ENCODE measurements at places on chromosomes 12 and 14.

GRCh38 chr12:115697340-115697739 lies 580.2 kb downstream of the MED13L start:
- DNase-seq = no peak

GRCh38 chr12:53201177-53201541 lies 5.9 kb downstream of the ITGB7 start:
- no peak for DNase-seq

DNA sequence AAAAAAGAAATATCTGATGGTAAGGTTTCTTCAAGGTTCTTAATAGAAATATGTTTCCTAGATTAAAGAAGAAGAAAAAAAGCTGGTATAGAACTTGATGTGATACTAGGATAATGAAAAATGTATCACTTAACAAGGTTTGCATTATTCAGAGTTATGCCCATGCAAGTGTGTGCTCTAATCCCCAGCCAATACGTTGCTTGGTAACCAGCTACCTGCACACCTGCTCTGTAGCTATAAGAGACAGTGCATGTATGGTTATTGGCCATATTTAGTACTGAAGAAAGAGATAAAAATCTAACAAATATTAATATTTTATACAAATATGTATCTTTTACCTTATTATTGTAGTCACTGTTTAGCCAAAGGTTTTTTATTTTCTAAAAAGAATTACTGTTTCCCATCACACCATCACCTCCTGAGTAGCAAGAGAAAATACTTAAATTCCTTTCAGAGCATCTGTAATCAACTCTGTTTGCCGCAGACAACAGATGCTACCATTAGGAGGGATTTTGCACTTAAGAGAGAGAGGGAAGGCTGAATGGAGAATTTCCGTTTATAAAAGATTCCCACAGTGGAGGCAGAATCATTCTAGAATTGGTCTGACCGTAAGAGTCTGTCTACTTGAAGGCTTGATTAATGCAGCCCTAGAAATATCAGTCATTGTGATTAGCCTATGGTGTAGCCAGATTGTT lies 115.6 kb downstream of the NEDD1 start:
- no peak for DNase-seq

- DNase-seq = no peak
These were observed at the start of gene TMTC1 for GRCh38 chr12:29783773-29784666. Gene TMTC1, minus strand, starts transcription at chr12:29783942. Its CDS starts 191 bp downstream, at chr12:29783751.

DNA sequence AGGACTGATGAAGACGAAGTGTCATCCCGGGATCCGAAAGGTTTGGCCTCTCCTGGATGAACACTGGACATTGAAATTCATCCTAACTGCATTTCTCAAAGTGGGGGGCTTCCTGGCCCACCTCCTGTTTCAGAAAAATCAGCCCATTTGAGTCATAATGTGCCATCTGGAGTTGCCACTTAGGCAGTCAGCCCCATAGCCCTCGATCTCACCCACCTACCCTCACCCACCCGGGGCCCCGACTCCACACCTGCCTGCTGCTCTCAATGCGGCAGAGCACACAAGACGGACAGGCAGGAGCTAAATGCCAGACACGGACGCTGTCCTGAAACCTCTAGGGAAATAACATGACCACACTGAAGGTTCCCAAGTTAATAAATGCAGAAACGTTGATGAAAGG lies 12.6 kb downstream of the DLK1 start:
- no peak for DNase-seq

- no peak for DNase-seq
These were observed 40.6 kb downstream of the SCN8A start for GRCh38 chr12:51631591-51631990.

- DNase-seq = no peak
These were observed 282.1 kb downstream of the PAWR start for GRCh38 chr12:79408689-79409088.

GRCh38 chr12:5140190-5140589 lies 96.5 kb downstream of the KCNA5 start:
- DNase-seq = no peak

DNA sequence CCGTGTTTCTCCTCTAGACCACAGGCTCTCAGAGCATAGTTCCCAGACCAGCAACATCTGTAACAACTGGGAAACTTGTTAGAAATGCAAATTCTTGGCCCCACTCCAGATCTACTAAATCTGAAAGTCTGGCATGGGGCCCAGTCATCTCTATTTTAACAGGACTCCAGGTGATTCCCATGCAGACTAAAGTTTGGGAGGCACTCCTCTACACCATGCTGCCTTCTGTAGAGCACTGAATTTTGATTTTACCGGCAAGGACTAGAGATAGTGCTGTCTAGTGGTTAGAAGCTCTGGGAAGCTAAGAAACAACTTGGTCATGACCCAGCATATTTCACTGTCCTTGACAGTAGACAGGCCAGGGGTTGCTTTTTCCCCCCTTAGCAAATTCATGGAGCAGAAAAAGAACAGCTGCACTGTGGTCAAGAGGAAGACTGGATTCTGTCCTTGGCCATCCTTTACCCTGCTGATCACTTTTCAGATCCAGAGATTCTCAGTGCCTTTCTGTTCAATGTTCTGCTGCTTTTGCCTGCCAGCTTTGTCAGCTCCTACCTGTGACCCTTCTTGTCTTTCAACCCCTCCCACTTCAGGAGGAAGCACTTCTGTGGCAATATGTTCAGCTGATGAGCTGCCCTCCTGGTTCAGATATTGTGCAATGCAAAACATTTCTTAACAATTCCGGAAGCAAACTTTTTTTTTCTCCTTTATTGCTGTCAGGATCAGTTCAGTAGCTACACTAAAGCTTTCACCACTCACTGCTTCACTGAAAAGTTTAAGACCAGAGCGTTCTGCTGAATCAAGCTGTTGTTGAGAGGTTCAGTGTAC lies 133.8 kb upstream of the NUDT4 start:
- DNase-seq = no peak

GRCh38 chr14:36226164-36226563 lies 49.6 kb upstream of the PTCSC3 start:
- DNase-seq = no peak

DNA sequence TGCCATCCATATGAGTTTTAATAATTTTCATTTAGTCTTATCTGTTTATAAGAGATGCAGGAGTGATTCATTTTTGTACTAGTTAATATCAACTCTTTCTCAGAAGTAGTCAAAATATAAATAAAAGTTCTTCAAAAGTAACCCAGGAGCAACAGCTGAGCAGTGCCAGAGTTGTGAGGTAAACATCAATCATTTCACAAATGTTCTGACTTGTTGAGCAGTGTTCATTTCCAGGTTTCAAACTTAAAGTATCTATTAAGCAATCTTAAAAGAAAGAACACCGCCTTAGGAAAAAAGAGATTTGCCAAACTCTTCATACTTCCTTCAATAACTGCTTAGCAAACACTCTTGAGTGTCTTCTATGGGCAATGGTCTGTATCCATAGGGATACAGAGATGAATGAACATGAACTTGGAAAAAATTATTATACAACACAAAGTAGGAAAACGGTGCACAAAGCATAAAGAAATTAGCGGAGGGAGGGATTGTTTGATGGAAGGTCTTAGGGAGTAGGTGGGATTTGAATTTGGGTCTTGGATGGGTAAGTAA lies 41.9 kb upstream of the POC1B start:
- no peak for DNase-seq

- DNase-seq = no peak
These were observed 33.6 kb upstream of the SEL1L start for GRCh38 chr14:81567302-81567701.

GRCh38 chr12:8572507-8572906 lies 31.8 kb upstream of the CLEC4E start:
- DNase-seq = no peak

- no peak for DNase-seq
These were observed 851 bp downstream of the HSP90B1 start for GRCh38 chr12:103930787-103931735.

GRCh38 chr12:52667931-52668330 lies 12.3 kb downstream of the KRT1 start:
- DNase-seq = no peak

DNA sequence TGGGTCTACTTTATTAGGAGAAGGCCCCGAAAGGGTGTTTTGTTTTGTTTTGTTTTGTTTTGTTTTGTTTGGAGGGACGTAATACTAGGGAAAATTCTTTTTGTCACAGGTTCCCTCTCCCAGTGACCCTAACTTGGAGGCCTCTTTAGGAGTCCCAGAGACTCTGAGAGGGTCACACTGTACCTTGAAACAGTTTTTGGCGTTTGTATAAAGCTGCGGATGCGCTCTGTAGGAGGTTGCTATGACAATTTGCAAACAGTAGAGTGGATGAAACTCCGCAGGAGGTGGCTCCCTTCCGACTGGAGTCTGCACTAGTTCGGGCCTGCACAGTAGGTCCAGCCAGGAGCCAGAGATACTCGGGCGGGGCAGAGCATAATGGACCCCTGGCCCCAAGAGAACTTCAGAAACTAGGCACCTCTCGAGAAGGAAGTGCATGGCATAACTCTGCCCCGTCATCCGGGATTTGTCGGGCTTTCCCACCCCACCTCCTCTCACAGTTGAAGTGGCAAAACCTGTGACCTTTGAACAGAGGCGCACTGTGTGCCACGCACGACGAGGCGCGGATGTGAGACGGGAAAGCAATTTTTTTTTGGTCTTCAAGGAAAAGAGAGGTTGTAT lies 1.3 kb upstream of the DYRK2 start:
- no peak for DNase-seq

DNA sequence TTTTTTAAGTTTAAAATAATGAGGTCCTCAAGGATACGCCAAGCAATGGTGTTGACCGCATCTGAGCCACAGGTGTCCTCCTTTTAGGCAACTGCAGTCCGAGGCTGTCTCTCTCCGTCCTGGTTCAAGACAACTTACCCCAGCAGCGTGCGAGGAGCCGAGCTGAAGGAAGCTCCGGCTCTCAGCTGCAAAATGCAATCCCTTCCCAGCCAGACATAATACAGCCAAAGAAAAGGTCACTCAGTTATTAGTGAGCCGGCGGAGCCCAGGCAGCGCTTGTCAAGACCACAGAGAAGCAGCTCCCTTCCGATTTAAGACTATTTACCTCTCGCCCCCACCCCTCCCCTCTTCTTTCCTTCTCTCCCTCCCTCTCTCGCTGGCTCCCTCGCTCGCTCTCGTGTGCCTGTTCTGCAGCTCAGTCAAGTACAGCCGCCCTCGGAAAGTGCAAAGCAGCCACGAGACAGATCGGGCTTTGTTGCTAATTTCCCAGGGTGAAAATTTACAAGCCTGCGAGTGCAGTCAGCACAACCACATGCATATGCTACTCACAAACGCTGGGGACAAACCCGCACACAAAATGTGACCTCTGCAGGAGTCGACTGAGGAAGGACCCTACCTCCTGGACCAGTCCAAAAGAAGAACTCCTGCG lies 363 bp upstream of the LMO3 start:
- peak; percentile 25 for DNase-seq

DNA sequence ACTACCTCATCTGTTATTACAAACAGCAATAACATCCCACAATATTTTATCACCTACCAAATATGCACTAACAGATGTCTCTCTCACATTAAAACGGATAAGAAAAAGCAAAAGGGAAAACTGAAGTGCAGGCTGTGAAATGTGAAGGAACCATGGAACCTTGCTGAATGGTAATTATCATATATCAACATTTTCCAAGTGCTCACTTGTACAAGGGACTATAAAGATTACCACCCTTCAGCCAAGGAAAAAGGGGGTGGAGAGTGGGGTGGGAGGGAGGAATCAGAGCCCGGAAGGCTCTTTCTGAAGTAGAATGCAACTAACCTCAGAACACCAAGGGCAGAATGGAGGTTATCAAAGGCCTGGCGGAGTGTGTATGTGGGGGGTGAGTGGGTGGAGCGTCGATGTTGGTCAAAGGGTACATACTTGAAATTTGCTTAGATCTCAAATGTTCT lies 1.2 kb downstream of the SNX6 start:
- no peak for DNase-seq

- no peak for DNase-seq
These were observed 530.0 kb downstream of the BCL11B start for GRCh38 chr14:98742001-98742400.

- DNase-seq = no peak
These were observed 83.1 kb downstream of the KCNMB4 start for GRCh38 chr12:70449074-70449752.

DNA sequence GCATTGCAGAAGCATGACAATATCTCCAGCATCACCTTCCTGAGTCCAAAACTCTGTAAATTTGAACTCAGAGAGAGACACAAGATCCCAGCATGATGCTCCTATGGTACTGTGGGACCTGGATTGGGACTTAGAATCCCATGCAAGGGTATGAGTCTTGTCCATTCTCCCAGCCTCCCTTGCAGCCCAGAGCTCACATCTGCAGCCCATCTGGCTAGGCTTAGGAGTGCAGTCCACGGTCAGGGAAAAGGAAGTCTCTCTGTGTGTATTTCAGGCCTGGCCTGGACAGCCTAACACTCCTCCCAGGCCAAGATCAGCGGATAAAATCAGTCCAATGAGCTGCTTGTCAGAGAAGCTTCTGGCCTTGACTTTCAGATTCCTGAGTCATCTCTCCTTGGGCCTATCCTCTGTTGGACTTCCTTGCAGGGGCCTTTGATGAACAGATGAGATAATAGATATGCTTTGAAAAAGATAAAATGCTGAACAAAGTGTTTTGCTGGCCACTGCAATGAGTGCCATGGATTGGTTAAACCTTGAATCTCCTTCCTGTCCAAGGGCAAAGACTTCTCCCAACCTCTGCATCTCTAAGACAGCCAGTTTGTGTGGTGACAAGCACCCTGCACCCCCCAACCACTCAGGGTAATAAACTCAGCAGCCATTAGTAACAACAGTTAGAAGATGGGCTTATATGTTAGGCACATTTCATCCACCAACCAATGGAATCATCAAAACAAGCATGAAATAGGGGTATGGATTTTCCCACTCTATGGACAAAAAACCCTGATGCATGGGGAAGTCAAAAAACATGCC lies 412.8 kb upstream of the TBX3 start:
- peak; percentile 92 for DNase-seq

- no peak for DNase-seq
These were observed 1.7 kb downstream of the CCND2 start for GRCh38 chr12:4275016-4275869.

GRCh38 chr12:124779161-124780141 lies 84.2 kb downstream of the SCARB1 start:
- peak; percentile 45 for DNase-seq

All from forelimb muscle (tissue), 1 donor.